ENCODE measurements at places on chromosomes 12 and 14.

DNA sequence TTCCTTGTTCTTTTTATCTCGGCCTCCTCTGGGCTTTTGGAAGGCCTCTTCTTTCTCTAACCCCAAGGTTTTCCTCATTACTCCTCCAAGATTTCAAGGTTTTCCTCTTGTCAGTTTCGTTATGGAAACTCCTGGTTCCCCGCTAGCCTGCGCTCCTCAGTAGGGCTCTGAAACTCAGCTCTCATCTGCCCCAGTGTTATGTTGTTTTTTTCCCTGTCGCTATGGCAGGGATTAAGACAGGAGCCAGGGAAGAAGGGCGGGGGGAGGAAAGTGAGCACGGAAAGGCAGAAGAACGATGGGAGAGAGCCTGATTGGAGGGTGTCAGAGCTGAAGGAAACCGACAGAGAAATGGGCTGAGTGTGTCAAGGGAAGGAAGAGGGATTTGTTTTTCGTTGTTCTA lies 26.5 kb upstream of the JDP2 start:
- DNase-seq: peak; percentile 18

- DNase-seq: no peak
Measured at GRCh38 chr12:7872566-7873319, at the start of gene SLC2A14. Gene SLC2A14, minus strand, starts transcription at chr12:7872915. Its CDS starts 3,035 bp downstream, at chr12:7869880.

GRCh38 chr14:35398071-35398584 lies 6.4 kb downstream of the NFKBIA start:
- no peak for DNase-seq

DNA sequence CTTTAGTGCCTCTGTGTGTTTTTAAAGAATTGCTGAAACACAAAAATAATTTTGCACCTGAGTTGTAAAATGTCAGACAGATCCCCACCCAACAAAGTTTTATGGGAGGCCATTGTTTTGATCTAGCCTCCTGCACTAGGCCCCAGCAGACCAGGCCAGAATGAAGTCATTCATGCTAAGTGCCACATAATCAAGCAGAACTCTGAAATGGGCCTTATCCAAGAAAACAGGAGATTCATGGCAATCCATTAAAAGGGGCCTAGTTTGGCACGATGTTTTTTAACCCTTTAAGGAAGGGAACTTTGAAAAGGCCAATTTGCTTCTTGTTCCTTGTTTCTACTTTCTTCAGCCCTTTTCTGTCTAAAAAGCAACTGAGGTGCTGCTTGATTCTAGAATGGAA lies 260.9 kb downstream of the ITPR2 start:
- no peak for DNase-seq

DNA sequence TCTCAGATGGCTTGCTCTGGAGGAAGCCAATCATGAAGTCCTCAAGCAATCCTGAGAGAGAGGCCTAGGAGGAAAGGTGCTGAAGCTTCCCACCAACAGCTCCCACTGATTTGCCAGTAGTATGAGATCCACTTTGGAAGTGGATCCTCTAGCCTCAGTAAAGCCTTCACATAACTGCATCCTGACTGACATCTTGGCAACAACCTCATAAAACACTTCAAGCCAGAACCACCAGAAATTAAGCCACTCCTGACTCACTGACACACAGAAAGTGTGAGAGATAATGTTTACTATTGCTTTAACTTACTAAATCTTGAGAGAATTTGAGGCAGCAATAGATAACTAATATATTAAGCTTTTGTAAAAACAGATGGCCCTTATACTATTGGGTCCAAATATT lies 11.7 kb upstream of the TMX1 start:
- no peak for DNase-seq

DNA sequence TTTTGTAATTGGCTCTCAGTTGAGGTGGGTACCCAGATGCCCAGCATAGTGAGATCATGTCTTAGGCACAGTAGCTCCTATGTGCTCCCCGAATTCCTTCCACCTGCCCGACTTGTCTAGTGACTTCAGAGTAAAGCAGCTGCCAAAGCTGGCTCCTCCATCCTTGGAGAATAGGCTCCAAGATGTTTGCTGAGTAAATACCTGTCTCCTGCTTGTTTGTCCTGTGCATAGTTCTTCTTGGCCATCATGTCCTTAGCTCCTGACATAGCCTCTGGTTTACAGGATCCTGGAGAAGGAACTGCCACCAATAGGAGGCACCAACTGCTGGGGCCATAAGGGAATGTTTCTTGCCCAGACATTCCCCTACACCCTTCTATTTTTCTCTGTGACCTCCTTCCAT lies 52.6 kb upstream of the CISTR start:
- DNase-seq: no peak

- no peak for DNase-seq
Measured at GRCh38 chr12:84862186-84862585, 50.4 kb downstream of the SLC6A15 start.

DNA sequence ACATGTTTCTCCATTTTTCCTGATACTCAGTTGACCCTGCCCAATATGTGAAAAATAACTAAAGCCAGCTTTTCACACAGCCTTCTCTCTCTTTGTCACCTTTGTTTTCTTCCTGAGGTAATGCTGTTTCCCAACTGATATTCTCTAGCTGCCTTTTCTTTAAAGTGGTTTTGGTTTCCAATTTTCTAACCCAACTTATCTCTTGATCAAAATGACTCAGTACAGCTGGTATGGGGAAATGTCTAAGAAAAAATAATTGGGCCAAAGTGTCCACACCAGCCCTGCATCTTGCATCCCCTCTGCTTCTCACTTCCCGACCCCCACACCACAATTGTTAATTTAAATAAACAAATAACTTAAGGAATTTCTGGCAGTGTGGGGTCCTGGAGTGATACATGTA lies 193.8 kb downstream of the SYT1 start:
- DNase-seq: no peak

DNA sequence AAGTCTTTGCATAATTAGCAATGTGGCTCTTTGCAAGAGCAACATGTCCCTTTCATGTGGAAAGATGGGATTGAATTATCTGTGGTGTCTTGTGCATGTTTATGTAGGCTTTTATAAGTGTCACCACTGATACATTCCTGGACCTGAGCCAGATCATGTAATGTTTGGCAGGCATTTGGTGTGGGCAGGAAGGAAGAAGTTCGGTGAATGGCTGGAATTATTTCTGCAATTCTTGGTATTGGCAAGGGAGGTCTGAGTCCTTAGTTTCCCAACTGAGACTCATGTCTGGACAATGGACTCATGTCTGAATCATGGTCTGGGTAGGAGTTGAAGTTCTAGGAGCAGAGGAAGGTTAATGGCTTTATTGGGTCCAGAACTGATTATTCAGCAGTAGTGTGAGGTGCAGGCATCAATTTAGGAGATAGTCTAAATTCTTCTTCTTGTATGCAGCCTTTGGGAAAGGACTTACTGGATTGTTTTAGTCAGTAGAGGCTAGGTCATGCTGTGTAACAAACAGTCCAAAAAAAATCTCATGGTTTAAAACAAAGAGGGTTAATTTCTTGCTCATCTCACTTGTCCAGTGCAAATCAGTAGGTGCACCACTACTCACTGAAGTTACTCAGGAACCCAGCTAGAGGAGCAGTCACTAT lies 186.5 kb upstream of the LHX5 start:
- no peak for DNase-seq

DNA sequence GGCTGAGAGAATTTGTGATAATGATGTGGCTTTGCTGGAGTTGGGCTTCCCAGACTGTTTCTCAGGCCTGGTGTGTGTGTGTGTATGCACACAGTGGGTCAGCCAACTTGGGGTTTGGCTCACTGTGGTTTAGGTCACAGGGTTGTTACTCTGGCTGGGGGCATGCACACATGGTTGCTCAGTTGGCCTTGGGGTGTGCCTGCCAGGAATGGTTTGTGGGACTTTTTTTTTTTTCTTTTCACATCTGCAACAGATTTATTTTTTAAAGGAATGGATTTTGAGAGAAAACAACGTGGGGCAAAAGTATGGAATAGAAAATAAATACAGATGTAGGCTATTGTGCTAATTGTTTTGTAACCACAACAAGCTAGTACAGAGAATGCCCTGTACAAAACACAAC lies 25.0 kb upstream of the GTF2A1 start:
- no peak for DNase-seq

- peak; percentile 32 for DNase-seq
Measured at GRCh38 chr14:93789228-93790130, 1.2 kb upstream of the PRIMA1 start.

DNA sequence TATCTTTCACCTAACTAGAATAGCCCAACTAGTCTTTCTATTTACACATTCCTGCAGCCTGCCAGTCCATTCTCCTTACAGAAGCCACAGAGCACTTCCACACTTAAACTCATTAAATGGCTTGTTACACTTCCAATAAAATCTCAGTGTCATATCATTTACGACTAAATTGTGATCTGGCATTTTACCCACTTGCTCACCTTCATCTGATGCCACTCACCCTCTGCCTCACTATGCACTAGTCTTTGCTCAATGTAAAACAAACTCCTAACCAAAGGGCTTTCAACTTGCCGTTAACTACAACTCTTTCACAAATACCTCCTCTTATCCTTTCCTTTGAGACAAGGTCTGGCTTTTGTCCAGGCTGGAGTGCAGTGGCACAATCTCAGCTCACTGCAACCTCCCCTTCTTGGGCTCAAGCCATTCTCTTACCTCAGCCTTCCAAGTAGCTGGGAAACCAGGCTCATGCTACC lies 24.1 kb downstream of the YAF2 start:
- no peak for DNase-seq

DNA sequence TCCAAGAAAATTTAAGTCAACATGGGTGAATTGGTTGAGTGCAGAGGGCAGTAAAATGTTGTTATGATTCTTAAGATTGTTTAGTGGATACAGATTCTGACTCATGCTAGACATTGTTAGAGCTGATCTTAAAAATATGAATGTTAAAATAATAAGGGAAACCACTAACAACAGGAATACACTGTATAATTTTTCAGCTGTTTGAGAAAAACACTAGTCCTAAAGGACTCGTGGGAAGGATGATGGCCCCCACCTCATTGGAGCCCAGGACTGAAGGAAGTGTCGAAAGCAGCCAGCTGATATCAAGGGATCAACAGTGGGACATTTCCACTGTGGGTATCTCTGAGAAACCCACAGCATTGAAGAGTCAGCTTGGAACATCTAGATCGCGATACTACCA lies 82.9 kb upstream of the SCAF11 start:
- no peak for DNase-seq

DNA sequence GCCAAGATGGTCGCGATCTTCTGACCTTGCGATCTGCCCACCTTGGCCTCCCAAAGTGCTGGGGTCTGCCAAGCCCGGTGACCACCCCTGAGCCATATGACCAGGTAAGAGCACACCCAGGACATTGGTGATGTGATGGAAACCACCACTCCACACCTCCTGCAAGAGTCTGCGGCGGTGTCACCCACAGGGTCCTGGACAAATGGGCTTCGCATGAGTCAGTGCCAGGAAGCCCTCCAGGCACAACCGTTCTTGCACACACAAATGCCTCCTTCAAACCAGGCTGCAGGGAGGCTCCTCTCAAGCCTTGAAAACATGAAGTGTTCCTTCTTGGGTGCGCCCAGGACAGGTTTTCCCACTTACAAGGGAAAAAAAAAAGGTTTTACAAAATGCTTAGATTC lies 16.6 kb downstream of the PITPNM2 start:
- DNase-seq: no peak

DNA sequence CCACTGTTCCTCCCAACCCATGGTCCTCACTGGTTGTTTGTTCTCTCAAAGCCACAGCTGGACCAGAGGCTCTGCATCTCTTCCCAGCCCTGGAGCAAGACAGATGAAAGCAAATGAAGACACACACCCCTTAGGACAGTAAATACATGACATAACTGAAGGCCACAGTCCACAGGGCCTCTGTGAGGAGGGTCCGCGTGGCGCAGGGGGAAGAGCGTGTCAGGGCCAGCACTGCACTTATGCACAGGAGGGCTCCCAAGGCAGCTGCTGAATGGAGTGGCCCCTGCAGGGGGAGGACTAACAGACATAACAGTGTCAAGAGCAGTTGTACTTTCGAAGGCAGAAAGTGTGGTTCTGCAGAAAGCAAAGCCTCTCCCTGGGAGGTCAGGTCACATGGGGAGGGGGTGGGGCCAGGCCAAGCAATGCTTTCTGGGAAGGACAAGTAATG lies 79.9 kb downstream of the CHGA start:
- DNase-seq: peak; percentile 12

DNA sequence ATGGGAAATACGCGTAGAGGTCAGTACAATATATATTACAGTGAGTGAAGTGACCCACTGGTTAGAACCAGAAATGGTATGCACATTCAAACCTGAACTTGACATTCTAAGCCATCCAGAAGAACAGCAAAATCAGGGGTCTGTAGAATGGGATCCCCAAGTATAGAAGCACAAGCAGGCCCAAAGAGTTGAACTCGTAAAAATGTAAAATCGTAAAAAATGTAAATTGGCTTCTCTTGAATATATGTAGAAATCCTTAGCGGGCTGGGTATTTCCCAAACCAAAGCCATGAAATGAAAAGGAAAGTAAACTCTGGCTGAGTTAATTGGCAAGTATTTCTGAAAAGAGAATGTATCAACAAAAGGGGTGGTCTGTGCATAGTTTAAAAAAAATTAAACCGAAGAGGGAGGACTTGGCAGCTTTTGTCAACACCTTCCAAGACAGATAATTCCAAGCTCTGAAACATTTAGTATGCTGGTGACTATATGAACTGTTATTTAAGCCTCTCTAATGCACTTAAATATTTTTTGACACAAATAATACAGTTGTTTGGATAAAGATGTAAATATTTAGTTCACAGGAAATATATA lies 1505.6 kb upstream of the FLRT2 start:
- DNase-seq: no peak

GRCh38 chr14:58705066-58705465 lies 67.3 kb downstream of the DACT1 start:
- DNase-seq: no peak

GRCh38 chr12:27076468-27076867 lies 5.9 kb downstream of the C12orf71 start:
- DNase-seq: no peak

GRCh38 chr12:64568298-64568697 lies 42.0 kb upstream of the RASSF3 start:
- DNase-seq: no peak

DNA sequence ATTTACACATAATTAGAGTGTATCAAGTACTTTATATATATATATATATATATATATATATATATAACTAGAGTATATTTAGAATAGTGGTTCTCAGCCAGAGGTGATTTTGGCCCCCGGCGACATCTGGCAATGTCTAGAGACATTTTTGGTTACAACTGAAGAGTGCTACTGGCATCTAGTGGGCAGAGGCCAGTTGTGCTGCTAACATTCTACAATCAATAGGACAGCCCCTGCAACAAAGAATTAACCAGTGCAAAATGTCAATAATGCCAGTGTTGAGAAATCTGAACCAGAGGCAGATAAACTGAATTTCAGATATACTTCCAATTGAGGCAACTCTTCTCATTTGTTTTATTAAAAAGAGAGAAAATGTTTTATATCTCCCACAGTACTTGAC lies 8.9 kb downstream of the GTF2A1 start:
- no peak for DNase-seq

- no peak for DNase-seq
Measured at GRCh38 chr14:80310938-80311750, 99.8 kb upstream of the DIO2 start.

GRCh38 chr12:43206396-43206795 lies 345.6 kb downstream of the ADAMTS20 start:
- DNase-seq: no peak
